ENCODE measurements at places on chromosomes 2 and 18.

DNA sequence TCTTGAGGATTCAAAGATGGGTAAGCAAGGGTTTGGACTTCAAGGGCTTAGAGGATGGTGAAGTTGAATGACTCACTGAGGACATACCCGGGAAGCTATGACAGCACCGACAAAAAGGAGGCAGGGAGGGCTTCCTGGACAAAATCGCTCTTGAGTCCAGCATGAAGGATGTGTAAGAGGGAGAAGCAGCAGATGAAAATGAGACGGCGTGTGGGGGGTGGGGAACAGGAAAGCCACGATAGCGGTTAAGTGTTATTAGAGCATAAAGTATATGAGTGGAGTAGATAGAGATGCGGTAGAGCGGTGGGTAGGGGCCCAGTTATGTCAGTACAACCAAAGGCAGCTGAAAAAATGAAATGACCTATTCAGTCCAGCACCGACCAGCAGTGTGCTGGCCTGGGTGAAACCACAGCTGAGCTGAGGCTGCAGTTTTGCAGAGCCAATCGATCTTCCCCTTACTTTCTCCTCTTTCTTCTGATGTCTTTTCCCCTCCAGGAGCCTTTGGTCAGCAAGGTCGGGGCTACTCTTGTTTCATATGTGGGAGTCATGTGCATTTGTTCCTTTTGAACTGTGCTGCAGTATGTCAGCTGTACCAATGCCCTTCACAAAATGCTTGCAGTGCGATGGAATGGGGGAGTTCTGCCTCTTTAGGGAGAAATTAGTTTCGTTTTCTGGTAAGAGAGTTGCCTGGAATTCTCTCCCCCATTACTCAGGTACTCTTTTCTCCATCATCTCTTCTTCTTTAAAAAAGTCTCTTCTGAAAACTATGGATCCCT is 2.0 kb upstream of the THUMPD2 start:
- no peak for DNase-seq

GRCh38 chr2:174510583-174511189 is 23.9 kb upstream of the GPR155 start:
- no peak for DNase-seq

DNA sequence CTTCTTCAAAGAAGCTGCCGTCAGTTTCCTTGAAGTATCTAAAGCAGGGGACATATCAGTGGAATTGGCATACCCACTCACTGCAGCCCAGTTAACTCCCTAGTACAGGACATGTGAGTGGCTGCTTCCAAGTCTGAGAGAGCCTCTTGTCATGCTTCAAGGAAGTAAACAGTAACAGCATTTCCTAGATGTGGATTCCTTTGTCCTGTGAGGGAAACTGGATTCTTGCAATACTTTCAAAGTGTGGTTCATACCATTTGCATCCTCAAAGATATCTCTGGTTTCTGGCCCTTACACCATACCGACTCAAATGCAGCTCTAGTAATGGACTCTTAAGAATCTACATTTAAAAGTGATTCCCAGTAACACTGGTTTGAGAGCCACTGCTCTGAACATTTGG is 87.2 kb downstream of the ESCO1 start:
- no peak for DNase-seq

DNA sequence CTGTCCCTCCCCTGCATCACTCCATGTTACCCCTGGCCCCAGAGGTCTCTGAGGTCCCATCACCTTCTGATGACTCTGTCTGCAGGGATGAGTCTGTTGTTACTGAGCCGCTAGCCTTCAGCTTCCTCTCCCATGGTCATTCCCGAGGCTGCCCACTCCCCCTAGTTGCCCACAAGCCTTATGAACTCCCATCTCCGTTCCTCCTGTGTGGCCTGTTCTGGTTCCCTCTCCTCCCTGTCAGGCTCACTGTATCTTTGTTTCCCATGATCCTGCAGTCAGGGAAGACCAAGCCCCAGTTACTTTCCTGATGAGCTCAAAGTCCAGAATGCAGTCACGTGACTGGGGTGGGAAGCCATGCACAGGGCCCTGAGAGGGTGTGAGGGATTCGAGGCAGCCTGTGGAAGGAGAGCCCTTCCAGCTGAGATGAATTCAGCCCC is 39.5 kb downstream of the INPP4A start:
- no peak for DNase-seq

GRCh38 chr2:232776435-232776834 is at the start of gene KCNJ13:
Gene KCNJ13, minus strand, starts transcription at chr2:232776565. Its CDS starts 5,203 bp downstream, at chr2:232771362.
- DNase-seq: no peak

- no peak for DNase-seq
Observed at GRCh38 chr18:38941711-38942561, 1376.3 kb upstream of the CELF4 start.

- DNase-seq: no peak
Observed at GRCh38 chr2:151928380-151928779, 100.2 kb upstream of the ARL5A start.

DNA sequence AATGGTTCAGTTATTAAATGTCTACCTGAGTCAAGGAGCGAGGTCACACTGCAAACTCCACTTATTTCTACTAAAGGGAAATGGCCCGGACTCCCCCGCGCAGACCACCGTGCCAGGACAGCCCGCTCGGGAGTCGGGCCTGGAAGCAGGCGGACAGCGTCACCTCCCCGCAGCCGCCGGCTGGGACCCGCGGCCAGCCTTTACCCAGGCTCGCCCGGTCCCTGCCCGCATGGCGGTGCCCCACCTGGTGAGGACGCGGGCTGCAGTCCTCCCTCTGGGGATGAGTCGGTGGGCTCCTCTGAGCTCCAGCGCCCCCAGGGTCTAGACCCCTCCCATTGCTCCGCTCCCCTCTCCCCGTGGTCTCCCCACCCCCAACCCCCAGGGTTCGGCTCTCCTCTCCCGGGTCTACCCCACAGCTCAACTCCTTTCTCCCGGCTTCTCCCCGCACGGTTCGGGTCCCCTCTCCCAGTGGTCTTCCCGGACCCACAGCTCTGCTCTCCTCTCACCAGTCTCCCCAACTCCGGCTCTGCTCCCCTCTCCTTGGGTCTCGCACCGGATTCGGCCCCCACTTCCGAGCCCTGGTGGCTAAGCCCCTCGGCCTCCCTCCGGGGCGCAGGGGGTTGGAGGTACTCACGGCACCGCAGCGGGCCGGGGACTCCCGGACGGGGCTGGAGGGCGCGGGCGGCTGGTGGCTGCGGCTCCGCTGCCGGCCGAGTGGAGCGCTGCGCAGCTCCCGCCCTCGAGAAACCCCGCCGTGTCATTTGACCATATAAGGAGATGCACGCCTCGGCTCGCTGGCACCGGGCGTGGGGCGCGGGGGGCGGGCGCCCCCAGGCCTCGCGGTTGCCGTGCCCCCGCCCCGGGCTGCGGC is at the start of gene FHL2:
FHL2 (minus strand) TSS at position 716 of the 871 bp plus-strand sequence. CDS start 12,535 bp downstream, outside the sequence.
- DNase-seq: peak; percentile 59

DNA sequence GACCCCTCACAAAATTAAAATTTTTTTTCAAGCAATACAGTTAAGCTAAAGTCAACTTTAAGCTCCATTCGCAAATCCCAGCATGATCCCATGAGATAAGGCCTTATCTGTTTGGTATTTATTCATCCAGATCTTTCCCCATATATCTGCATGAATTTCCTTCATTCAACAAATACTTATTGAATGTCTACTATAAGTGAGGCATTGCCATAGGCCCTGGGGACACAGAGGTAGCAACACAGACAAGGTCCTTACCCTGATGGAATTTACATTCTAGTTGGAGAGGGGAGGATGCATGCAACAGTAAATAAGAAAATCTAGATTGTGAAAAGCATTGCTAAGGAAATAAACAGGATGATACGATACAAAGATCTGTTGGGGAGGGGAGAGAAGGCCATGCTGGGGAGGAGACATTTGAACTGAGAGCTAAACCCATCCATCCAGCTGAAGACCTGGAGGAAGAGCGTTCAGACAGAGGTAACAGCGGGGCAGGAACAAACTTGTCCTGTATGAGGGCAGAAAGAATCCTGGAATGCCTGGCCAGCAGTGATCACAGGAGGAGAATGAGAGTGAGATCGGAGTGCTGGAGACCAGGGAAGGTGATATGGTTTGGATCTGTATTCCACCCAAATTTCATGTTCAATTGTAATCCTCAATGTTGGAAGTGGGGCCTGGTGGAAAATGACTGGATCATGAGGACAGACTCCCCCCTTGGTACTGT is 71.6 kb downstream of the SDC1 start:
- no peak for DNase-seq

DNA sequence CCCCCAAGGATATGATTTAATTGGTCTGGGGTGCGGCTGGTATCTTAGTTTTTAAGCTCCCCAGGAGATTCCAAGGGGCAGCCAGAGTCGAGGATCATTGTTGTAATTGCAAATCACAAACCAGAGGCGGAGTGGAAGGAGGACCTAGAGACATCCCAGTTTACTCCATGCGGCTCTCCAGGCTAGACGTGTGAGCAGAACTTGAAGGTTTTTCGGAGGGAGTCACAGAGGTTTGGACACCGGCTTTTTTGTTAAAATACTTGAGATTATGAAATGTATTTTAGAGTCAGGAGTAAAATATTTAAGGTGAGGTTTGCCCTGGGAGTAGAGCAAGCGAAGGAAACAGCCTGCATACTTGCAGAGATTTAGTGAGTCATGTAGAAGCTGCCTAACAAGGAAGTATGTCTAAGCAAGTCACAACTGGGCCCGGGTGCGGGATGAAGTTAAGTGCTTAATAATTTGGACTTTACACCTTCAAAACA is 39.5 kb downstream of the TGOLN2 start:
- DNase-seq: no peak

DNA sequence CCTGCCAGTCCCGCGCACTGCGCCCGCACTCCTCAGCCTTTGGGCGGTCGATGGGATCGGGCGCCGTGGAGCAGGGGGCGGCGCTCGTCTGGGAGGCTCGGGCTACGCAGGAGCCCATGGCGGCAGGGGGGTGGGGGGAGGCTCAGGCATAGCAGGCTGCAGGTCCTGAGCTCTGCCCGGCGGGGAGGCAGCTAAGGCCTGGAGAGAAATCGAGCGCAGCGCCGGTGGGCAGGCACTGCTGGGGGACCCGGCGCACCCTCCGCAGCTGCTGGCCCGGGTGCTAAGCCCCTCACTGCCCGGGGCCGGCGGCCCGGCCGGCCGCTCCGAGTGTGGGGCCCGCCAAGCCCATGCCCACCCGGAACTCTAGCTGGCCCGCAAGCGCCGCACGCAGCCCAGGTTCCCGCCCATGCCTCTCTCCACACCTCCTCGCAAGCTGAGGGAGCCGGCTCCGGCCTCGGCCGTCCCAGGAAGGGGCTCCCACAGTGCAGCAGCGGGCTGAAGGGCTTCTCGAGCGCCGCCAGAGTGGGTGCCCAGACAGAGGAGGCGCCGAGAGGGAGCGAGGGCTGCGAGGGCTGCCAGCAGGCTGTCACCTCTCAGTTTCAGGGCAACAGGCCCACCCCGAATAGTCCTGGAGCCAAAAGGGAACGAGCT is 74.1 kb downstream of the PSMG2 start:
- no peak for DNase-seq

- DNase-seq: no peak
Observed at GRCh38 chr2:168632709-168633121, 169.7 kb upstream of the NOSTRIN start.

- no peak for DNase-seq
Observed at GRCh38 chr2:233209533-233210171, 41.8 kb upstream of the ATG16L1 start.

DNA sequence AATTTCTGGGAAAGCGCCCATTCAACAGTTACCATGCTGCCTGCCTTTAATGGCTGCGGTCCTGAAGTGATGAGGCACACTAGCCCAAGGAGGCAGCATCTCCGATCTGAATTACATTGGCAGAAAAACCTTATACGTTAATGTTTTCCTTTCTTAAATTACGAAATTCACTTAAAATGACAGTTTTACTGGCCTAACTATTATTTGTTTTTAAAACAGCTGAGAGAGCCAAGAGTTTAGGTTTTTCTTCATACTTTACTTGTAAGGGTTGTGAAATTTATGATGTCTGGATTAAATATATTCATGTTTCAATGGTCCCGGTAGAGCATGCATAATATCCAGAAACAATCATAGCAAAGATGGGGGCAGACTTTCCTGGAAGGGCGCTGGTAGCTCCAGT is 115.2 kb upstream of the REV1 start:
- DNase-seq: no peak

GRCh38 chr2:123262856-123263255 is 762.2 kb upstream of the CNTNAP5 start:
- DNase-seq: no peak

DNA sequence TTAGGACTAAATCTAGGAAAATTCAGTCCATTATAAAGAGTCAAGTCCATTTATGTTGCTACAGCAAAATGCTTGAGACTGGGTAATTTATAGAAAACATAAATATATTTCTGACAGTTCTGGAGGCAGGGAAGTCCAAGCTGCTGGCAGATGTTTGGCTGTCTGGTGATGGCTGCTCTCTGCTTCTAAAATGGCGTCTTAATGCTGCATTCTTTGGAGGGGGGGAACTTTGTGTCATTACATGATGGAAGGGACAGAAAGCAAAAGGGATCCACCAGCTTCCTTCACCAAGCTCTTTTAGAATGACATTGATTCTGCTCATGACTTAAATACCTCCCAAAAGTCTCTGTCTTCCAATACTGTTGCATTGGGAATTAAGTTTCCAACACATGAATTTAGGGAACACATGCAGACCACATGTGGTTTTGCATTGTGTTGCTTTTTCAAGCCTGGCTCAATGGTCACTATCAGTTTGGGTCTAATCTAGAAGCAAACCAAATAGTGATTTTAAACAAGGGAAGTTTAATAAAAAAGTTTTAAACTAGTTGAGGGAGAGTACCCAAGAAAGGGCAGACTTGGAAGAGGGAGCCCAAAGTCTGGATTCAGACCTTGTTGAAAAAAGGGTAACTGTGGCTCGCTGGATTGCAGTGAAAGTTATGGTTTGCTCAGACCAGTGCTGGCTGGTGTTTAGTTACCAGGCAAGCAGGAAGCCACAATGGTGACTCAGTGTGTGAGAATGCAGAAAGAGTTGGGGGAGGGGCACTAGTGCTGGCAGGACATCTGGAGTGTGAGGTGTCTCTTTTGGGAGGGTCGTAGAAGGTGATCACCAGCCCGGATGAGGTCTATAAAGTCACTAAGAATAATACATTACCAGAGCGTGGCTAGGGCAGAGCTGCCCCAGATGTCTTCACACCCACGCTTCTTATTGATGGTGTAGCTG is 30.8 kb downstream of the C18orf54 start:
- DNase-seq: peak; percentile 69

DNA sequence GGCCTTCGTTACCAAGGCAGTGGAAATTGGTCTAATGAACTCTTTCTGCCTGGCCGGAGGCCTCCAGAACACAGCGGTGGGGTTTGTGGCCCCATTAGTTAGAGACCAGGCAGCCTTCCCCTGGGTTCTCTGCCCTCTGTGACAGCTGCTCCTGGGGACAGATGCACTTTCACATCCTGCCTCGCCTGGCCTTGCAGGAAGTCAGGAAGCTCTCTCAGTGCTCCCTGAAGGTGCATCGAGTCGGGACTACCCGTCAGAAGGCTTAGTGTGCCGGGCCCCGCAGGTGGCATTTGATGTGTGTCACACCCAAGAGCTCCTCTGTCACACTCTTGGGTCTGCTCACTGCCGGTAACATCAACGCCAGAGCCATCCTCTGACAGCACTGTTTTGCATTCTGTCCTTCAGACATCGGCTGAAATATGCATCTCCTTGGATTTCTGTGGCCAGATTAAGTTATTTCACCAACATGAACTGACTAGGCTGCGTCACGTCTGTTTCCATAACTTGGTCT is 158.3 kb downstream of the LDLRAD4 start:
- peak; percentile 74 for DNase-seq

- DNase-seq: peak; percentile 25
Observed at GRCh38 chr2:197113275-197113711, 186.8 kb upstream of the PGAP1 start.

GRCh38 chr2:46984040-46984439 is 68.4 kb upstream of the MCFD2 start:
- DNase-seq: no peak

GRCh38 chr2:222976521-222977061 is 75.4 kb upstream of the KCNE4 start:
- DNase-seq: no peak

Data from activated CD4-positive, alpha-beta T cell treated with anti-CD3 and anti-CD28 coated beads, Interleukin-2, Interleukin-4, amounts not matched to agents 100 ng/mL and 50 ng/mL, durations not matched to agents 16 hours and 8 hours (primary cell).